ENCODE measurements at places on chromosomes 5 and 9. TPM values are rescaled to one million over a fixed set of nuclear protein-coding genes. Genes with fewer than 3 reads are reported as not detected.

LCN15 gene
- not detected for total RNA-seq

LURAP1L gene
- total RNA-seq: 32.5 TPM

OMD gene
- total RNA-seq: 4.1 TPM

PCDHGA6 gene
- 10.3 TPM for total RNA-seq

TRAF1 gene
- 5.2 TPM for total RNA-seq

NUTM2G gene
- total RNA-seq: not detected

CCIN gene
- total RNA-seq: 0.64 TPM

CYSRT1 gene
- total RNA-seq: 0.76 TPM

NNT gene
- 113 TPM for total RNA-seq

GCNT4 gene
- total RNA-seq: 7.8 TPM

TTLL11 gene
- 9.1 TPM for total RNA-seq

SLC4A9 gene
- total RNA-seq: 21.8 TPM

TEK gene
- total RNA-seq: 45.7 TPM

FBN2 gene
- 144 TPM for total RNA-seq

GHR gene
- total RNA-seq: 21.6 TPM

STARD4 gene
- 21.1 TPM for total RNA-seq

N4BP3 gene
- total RNA-seq: 8.6 TPM

RPS14 gene
- total RNA-seq: 2,051 TPM

CYLC2 gene
- total RNA-seq: not detected

GMCL2 gene
- total RNA-seq: not detected

CACFD1 gene
- 23.3 TPM for total RNA-seq

SPATA6L gene
- 6.5 TPM for total RNA-seq
